ENCODE measurements at places on chromosomes 13 and 19.

- no peak for DNase-seq
Measured at GRCh38 chr19:16915734-16916133, 26.9 kb downstream of the F2RL3 start.

GRCh38 chr19:35704218-35704617 is at the start of gene ZBTB32:
ZBTB32 (plus strand) TSS chr19:35704558; CDS start chr19:35714627, 10,069 bp downstream.
- DNase-seq = no peak

- no peak for DNase-seq
Measured at GRCh38 chr13:48123812-48124211, 28.9 kb upstream of the MED4 start.

GRCh38 chr13:71797517-71797916 is 69.5 kb downstream of the DACH1 start:
- no peak for DNase-seq

GRCh38 chr13:32881074-32881776 is 135.0 kb upstream of the KL start:
- DNase-seq = no peak

GRCh38 chr19:17025991-17026658 is 485 bp downstream of the CPAMD8 start:
- no peak for DNase-seq

GRCh38 chr19:6616011-6616410 is 25.1 kb upstream of the CD70 start:
- no peak for DNase-seq

GRCh38 chr19:20167651-20168122 is 673 bp downstream of the ZNF486 start:
- no peak for DNase-seq

- DNase-seq = no peak
Measured at GRCh38 chr19:58381460-58382212, 806 bp upstream of the ZNF837 start.

GRCh38 chr13:75357576-75358289 is 124.2 kb downstream of the TBC1D4 start:
- peak; percentile 21 for DNase-seq

- no peak for DNase-seq
Measured at GRCh38 chr19:15666186-15666585, 6.7 kb upstream of the CYP4F12 start.

DNA sequence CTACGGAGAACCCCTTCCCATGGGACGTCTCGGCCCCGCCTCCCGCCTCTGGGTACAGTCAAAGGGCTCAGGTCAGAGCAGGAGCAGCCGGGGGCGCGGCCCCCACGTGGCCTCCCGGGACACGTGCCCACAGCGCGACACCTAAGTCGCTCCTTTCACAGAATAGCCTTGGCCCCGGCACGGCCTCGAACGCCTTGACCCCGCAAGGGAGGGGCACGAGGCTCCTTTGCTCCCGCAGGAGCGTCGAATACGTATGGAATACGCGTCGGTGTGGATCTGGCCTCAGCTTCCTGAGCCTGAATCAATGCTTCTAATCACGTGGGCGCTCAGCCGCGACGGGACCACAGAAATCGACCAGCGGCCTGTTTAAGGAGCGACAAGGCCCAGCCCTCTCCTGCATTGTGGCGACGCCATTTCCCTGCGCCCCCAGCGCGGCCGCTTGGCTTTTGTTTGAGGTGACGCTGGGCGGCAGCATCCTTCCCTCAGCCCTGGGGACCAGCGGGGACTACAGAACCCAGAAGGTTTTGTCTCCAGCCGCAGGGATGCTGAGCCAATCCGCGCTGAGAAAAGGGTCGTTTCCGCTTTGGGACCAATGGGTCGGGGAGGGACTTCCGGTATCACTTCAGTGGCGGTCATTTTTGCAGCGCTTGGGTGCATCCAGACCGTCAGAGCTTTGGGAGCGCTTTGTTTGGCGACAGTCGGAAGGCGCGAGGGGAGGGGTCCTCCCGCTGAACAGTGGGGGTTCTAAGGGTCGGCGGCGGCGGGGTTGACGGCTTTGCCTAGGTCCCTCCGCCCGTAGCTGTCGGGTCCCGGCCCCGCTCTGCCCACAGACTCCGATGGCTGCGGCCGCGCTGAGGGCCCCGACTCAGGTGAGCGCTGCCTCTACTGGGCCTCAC is at the start of gene ZIK1:
ZIK1 (plus strand) TSS at position 625 of the 896 bp plus-strand sequence; CDS start at position 837, 212 bp downstream.
- DNase-seq = peak; percentile 74

DNA sequence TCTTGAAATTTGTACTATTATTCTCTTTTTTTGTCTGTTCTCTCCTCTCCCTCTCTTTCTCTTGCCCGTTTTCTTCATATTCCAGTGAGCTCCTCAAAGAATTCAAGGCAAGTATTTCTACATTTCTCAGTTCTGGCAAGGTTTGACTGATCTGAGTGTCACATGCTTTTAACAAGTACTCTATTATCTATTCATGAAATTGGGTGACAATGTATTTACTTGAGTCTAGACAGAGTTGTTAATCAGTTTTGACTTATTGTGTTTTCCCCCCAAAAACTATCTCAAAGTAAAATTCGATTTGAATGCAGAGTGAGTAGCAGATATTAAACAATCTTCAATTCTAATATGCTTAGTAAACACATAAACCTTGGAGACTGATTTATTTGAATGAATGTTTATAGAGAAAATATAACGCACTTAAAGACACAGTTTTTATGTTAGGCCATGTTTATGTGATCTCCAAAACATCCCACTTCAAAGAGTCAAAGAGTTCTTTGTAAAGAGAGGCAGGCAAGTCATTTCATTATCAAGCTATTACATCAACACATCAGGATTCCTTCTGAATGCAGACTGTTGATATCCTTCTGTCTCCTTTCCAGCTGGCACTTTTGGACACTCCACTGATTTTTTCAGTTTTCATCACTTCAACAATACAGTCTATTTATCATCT is 166.6 kb downstream of the SLITRK6 start:
- no peak for DNase-seq

DNA sequence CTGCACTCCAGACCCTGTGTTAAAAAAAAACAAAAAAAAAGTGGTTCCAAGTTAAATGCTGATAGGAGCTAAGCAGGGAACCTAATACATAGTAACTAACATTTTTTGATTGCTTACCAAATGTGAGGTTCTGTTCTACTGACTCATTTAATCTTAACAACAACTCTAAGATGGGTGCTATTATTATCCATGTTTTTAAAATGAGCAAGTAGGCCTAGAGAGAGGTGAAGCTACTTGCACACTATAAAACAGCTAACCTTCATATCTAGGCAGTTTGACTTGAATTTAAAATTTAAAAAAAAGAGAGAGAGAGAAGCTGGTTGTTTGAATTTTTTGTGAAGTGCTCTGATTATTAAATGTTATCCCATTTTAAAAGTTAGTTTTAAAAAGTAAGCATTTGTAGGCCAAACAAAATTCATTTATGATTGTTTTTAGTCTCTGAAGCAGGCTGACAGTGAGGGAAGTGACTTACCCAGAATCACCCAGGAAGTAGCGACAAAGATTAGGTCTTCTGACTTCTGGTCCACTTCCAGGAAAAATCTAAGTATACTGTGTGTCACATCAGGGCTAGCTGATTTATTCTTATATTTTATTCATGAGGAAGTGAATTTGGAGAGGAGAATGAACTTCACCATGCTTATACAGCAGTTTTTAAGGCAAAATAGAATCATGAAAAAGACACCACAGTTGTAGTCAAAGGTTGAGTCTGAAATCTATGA is 2.4 kb downstream of the SIGLECL1 start:
- DNase-seq = no peak

DNA sequence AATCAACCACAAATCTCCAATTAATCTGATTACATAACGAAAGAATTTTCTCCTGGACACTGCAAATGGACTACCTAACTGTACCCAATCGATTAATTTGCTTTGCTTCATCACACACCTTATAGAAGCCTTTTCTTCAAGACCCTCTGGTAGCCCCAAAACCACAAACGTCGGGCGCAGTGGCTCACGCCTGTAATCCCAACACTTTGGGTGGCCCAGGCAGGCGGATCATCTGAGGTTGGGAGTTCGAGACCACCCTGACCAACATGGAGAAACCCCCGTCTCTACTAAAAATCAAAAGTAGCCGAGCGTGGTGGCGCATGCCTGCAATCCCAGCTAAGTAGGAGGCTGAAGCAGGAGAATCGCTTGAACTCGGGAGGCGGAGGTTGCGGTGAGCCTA is 42.9 kb upstream of the ZNF429 start:
- no peak for DNase-seq

DNA sequence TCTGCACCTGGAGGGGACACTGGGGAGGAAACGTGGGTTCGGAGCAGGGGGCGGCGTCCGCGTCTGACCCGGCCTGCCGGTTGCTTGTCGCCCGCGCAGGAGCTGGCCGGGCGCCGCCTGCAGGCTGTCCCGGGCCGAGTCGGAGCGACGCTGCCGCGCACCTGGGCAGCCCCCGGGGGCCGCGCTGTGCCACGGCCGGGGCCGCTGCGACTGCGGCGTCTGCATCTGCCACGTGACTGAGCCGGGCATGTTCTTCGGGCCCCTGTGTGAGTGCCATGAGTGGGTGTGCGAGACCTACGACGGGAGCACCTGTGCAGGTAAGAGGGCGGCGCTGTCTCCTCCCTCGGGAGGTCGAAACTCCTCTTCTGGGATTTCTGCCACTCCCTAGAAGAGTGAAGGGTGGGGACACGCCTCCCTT is 1.3 kb downstream of the ITGBL1 start:
- DNase-seq = no peak

DNA sequence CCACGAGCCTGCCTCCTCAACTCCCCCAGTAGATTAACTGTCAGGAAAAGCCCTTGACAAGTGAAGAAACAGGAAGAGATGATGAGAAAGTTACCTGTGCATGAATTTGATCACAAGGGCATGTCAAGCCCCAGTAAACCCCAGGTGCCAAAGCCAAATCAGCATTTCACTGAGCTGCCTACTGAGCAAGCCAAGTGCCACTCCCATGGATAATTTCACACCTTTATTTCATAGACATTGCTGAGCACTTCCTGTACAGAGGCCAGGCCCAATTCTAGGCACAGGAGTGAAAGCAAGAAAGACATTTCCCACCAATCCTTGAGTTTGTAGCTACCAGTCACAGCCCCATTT is 2.4 kb downstream of the GADD45GIP1 start:
- DNase-seq = no peak

DNA sequence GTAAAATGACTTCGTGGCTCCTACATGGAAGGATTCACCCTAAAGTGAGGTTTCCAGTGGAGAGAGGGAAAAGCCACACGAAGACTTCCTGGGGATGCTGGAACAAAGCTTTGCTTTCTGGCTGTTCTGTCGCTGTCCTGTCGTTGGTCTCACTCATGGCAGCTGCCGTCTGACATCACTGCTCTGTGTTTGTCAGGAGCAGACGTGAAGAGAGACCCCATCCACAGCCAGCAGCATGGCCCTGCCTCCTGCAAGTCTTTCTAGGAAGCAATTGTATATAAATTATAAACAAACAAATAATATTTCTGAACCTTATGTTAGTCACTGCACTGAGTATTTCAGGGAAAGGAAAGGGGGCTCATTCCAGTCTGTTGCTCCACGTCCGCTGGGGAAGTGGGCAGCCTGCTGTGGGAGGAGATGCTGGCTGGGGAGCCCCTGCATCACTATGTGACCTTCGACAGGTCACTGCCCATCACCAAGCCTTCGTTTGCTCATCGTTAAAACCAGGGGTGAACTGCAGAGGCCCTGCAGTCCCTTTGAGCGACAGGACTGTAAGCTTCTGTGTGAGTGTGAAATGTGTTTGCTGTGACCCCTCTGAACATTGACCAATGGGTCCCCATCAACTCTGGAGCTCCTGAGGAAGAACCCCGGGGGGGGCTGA is 151.0 kb downstream of the DCT start:
- no peak for DNase-seq

- no peak for DNase-seq
Measured at GRCh38 chr13:20456737-20457136, 68.9 kb downstream of the CRYL1 start.

- DNase-seq = no peak
Measured at GRCh38 chr13:42101821-42102585, 53.6 kb downstream of the DGKH start.

GRCh38 chr13:37179645-37180044 is 74.2 kb upstream of the CSNK1A1L start:
- no peak for DNase-seq

DNA sequence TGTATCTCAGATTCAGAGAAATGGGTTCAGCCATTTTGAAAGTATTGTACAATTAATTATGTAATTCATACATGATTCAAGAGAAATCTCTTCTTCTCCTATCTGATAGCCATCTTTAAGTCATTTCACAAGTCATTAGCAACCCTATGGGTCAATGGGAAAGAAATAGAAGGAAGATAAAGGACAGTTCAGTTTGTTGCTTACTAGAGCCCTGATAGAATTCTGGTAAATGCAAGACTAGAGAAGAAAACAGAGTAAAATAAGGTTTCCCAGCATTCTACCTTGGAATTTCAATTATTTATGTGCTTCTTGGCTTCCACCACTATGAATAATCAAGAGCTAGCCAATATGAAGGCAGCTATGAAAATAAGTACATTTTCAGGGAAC is 117.7 kb downstream of the LHFPL6 start:
- DNase-seq = no peak

DNA sequence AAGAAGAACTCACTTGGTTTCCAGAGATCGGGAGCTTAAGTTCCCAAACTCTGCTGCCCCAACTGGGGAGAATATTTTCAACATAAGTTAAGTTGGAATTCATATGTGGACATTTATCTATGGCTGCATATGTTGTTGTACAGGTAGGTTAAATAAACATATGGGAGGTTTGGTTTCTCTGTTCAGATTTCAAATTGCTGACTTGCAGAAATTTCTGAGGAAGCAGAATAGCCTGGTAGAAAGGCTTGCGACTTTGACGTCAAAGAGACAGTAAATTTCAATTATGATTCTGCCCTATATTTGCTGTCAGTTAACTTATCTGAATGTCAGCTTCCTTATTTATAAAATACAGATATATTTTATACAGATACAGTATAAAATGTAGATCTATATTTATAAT is 40.0 kb upstream of the TPP2 start:
- DNase-seq = no peak

DNA sequence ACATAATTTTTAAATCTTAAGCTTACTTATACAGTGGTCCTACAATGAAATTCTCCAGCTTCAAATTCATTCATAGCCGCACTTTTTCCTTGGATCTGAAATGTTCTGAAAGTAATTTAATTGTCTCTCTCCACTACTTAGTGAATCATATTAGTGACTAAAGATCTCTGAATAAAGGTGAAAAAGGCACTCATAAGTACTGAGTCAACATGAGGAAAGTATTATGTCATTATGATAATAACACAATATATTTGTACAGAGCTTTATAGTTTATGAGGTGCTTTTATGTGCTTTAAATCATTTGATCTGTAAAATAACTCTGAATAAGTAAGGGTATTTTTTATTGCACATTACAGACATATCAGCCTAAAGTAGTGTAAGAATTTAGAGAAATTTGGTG is 628.2 kb upstream of the SLITRK5 start:
- no peak for DNase-seq

- no peak for DNase-seq
Measured at GRCh38 chr13:20354722-20355121, 122.6 kb upstream of the GJB6 start.

DNA sequence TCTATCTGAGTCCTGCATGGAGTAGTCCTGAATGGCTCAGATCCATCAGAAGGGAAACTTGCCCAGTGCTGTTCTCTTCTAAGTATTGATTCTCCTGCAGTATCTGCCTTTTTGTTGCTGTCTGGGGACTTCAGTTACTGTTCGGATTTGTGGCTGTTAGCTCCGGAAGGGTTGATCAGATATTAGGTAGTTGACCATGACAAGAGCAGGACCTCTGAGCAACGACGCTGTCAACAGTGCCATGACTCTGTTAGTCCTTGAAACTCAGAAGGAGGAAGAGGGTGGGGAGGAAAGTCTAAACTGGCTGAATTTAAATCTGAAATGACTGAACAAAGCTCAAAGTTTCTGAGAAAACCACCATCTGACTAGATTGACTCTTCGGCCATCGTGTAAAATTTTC is 42.2 kb downstream of the CCNE1 start:
- no peak for DNase-seq

- DNase-seq = no peak
Measured at GRCh38 chr19:12159773-12160414, 3.0 kb upstream of the ZNF136 start.

Measured in stimulated activated CD8-positive, alpha-beta memory T cell treated with anti-CD3 and anti-CD28 coated beads, Interleukin-4, amount 100 ng/mL, for 24 hours (primary cell).